ENCODE measurements at places on chromosomes 4 and X.

DNA sequence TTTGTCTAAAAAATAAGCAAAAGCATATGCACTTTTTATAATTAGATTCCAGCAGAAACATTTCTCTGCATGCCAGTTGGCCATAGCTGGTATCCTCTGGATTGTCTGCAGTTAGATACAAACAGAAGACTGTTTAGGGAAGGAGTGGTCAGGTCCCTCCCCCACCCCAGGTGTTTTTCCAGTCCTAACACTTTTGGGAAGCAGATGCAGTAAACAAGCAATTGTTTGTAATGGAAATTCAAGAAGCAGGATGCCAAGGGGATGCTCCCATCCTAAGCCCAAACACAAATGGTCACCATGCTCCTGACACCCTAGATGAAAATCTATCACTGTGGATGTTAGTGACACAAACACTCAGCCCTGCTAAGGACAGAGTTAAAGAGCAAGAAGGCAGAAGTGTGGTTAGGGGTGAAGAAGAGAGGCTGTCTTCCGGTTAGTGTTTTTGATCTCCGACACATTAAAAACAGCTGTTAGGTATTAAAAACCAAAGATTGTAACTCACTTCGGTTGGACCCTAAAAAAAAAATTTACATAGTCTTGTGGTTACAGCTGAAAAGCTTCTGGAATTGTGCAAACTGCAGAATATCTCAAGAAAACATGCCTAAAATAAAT is 7.9 kb downstream of the LEF1 start:
- no peak for DNase-seq

DNA sequence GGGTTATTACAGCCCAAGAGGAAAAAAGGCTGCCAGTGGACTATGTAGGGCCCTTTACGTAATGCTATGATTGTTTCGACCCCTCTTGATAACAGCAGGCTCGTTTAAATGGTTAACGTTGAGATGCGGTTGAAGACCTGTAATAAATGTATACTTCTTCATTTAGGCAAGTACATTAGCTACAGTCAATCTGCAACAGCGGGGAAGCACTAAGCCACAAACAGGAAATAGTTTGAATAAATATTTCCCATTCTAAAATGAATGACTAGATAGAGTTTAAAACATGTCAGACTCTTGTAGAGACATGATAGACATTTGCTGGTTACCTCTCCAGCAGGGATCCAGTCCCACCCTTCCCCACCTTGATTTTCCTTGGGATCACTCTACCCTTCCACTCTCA is 38.1 kb upstream of the STIM2 start:
- DNase-seq = no peak

- DNase-seq = peak; percentile 28
These were observed at the start of gene FNIP2 for GRCh38 chr4:158768555-158769174. FNIP2 (plus strand) TSS chr4:158769026; CDS start chr4:158769213, 187 bp downstream.

- DNase-seq = no peak
These were observed 9.9 kb upstream of the SLC25A6 start for GRCh38 chrX:1401611-1402430.

DNA sequence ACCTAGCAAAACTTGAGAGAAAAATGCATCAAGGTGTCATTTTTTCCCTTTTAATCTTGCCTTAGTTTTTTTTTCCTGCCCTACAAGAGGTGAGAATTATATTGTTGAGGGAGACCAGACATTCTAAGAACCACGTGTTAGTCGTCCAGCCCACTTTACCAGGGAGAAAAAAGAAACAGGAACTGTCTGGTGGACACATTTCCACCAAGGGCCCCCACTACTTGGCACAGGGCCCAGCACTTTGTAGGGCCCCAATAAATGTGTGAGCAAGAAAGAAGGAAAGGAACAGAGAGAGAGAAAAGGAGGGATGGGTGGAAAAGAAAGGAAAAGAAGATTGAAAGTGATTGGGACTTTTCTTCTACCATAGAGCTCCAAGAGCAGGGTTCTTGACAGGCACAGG is 3.9 kb upstream of the EGFL6 start:
- no peak for DNase-seq

GRCh38 chr4:141107927-141108326 is 25.3 kb downstream of the RNF150 start:
- DNase-seq = no peak

DNA sequence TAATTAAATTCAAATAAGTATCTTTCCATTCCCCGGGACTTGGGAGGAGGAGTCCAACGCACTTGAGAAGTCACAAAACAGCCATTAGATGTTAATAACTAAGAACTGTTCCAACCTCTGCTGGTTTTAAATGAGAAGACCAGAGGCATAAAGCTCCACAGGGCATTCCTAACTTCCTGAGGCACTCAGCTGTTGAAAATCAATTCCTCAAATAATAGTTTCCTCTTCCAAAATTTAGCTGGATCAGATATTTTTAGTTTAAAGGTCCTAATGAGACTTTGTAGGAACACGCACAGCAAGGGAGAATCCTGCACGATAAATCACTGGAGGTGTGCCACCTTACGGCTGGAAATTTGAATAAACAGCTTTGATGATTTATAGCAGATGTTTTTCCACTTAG is 504.3 kb upstream of the ZFP42 start:
- DNase-seq = no peak

DNA sequence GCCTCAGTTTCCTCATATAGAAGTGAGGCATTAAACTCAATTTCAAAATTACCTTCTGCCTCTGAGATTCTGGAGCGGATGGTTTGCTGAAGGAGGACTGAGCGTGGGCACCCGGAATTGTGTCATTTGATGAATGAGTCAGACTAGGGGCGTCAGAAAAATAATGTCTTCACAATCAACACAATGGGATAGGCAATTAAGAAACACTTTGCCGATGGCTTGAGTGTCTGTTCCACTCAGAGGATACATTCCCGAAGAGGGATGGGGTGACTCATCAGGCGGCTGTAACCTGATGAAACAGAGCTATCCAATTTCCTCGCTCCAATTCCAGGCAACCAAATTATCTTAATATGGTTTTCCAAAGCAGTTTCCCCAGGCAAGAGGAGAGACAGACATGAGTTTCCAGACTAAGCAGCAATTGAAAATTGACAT is 1.2 kb upstream of the CHRNA9 start:
- no peak for DNase-seq

DNA sequence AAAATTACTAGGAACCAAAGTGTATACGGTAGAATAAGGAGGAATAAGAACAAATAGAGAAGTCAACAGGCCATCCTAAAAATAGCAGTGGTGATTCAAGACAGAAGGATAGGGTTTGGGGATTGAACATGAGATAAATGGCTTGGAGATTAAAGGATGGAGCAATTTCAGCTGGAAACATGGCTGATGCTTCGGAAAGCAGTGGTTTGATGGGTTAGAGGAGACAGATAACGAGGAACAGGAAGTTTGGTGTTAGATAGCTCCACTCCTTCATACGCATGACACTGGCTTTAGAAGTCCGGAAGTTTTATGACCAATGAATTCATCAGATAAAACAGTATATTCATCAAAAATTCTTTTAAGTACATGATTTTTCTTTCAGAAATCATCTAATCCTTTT is 70.8 kb upstream of the GALNTL6 start:
- no peak for DNase-seq

- no peak for DNase-seq
These were observed 230.8 kb upstream of the ANKRD50 start for GRCh38 chr4:124943145-124943889.

DNA sequence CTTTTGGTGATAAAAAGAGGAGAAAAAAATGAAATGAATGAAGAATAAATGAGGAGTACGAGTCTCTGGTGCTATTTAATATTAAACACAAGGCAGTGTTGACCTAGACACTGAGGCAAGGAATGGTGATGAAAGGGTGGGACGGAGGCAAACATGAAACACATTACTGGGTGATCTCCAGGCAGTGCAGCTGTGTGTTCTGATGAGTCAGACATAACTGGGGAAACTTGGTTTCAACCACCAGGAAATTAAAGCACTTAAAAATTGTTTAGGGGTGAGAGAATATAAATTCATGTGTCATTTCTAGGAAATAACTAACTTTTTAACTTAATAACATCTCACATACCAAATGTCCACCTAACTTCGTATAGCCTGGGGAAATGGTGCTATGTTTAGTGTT is 19.7 kb upstream of the CXCL6 start:
- DNase-seq = no peak

DNA sequence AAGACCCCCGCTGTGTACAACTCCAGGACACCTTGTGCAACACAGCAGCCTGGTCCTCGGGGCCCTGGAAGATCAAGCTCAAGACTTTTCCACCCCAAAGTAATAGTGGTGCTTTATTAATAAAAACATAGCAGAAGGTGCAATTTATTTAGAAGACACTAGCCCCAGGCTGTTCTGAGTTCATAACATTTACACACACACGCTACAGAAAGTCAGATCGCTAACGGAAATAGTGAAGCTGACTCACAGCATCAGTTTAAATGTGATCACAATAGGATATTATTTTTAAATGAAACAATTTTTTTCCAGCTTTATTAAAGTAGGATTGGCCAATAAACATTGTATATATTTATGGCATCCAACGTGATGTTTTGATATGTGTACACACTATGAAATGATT is 141.0 kb downstream of the STK32B start:
- DNase-seq = no peak

DNA sequence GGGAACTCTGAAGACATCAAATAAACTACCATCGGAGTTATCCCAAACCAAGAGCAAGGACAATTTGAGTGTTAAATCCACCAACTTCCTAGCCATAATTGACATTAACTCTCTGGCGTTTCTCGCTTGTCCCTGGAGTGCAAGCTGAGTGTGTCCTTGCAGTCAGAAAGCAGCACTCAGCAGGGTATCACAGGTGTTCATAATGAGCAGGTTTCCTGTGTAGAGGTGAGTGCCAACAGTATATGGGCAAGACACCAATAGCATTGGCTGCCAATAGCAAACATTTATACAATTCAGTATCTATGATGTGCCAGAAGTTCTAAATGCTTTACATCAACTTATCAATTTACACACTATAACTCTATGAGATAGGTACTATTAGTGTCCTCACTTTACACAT is 11.2 kb downstream of the BLTP1 start:
- DNase-seq = no peak

DNA sequence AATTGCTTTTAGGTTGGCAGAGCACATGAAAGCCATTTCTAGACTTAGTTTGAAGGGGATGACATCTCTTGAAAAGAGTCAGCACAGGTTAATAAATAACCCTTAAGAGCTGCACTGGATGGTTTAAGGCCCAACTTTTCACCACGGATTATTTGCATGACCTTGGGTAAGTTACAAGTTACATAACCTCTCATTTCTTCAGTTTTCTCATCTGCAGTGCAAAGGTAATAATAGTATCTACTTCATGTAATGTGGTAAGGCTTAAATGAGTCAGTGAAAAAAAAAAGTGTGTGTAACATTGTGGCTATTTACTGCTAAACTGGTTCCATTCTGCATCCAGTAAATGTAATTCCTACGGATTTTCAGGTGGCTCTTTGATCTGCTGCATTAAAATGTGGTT is 715.8 kb downstream of the CCSER1 start:
- no peak for DNase-seq

DNA sequence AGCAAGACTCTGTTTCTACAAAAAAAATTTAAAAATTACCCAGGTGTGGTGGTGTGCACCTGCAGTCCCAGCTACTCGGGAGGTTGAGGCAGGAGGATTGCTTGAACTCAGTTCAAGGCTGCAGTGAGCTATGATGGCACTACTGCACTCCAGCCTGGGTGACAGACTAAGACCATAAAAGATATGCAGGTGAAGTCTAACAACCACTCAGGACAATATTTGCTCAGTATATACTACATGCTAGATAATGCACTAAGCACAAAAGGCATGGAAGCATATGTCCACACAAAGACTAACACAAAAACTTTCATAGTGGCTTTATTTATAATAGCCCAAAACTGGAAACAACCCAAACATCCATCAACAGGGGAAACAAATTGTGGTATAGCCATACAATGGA is 57.7 kb upstream of the TXK start:
- no peak for DNase-seq

DNA sequence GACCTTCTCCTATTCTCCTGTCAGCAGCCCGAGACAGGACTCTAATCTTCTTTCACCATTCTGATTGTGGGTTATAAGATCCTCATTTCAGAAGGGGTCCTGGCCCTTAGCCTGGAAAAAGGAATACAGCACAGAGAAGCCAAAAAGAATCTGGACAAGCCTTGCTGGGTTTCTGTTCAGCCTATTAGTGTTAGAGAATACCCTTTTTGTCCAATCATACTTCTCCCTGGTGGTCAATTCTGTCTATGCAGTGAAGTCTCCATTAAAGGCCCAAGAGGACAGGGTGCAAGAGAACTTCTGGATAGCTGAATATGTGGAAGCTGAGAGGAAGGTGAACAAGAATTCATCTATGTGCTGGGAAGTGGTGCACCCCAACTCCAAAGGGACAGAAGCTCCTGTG is 105.7 kb upstream of the AGA start:
- no peak for DNase-seq
